ENCODE measurements at places on chromosomes 6 and 20.
A peak's percentile ranks its signal among the peaks of the same experiment; 100 is the strongest.

DNA sequence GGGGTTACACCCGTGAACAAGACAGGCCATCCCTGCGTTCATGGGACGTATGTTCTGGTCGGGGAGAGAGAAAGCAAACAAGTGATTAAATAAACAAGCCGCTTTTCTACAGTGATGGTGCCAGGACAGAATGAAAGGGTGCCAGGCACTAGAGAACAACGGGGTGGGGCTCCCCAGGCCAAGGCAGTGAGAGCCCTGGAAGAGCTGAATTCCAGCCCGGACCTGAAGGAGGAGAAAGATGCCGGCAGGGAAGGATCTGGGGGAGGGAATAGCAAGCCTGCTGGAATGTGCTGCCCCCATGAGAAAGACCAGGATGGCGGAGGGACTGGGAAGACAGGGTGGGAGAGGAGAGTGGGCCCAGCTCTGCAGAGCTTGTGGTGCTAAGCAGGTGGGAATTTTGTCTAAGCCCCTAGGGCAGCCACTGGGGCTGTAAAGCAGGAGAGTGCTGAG, 7.5 kb downstream of the SNAI1 start:
- DNase-seq, result no peak

GRCh38 chr6:151289399-151290007, 49.7 kb downstream of the AKAP12 start:
- DNase-seq, result no peak

DNA sequence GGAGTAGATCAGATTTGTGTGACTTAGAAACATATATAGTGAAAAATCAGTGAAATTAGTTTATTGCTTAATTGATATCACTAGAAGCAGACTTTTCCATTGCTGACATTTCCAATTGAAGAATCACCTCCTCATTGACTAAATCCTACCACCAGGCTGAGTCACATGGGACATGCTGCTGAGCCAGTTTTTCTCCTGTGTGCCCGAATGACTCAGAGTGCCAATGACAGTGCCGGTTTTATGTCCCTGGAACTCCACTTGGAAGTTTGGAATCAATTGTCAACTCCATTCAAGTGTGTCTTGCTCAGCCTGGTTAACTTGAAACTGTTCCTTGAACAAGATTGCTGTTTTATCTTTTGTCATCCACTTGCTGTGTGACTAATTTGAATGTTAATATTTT, 316.1 kb upstream of the PRDM1 start:
- DNase-seq, result no peak

DNA sequence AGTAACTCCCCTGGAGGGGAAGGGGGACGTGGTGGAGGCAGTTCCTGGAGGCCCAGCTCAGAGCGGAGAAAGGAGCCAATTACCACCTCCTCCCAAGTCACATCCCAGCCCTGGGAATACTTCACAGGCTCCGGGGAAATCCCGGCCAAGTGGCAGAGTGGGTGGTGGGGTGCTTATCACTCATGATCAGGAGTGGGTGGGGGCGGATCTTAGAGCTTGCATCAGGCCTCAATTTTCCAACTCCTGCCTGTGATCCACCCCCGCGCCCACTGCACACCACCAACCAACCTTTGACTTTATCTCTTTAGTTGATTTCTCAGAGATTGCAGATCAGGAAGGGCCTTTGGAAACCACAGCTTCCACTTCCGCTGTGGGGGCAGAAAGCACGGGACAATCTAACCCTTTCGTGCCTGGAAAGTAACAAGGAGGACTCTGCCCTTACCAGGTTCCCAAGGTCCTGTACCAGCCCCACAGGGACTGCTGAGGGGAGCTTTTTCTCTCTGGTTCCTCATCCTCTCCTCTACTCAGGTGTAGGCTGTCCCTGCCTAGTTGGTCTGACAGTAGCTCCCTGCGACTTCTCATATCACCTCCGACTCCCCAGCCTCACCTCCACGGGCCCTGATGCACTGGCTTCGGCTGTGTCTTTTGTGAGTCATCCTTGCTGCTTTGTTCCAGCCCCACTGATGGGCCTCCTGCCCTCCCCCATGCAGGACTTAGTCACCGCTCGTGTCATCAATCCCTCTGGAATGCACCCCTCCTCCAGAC, 24.9 kb upstream of the IER3 start:
- DNase-seq, result peak; percentile 19

DNA sequence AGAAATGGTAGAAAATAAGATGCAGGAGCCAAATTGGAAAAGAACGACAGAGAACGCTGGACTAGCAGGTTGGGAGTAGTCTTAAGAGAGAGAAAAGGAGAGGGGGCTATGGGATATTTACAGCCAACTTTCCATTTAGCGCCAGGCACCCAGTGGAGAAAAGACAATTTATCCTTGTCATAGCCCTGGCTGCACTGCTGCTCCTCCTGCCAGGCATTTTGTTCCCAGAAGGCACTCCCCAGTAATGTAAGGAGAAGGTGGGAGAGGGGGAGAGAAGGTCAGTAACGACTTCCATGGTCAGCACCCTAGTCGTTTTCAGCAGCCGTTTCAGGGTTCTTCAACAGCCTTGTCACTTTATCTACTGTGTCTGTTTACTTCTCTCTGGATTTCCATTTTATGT, 159.0 kb downstream of the TRMT11 start:
- DNase-seq, result no peak

GRCh38 chr20:56414842-56415765, 3.0 kb downstream of the CASS4 start:
- no peak for DNase-seq

DNA sequence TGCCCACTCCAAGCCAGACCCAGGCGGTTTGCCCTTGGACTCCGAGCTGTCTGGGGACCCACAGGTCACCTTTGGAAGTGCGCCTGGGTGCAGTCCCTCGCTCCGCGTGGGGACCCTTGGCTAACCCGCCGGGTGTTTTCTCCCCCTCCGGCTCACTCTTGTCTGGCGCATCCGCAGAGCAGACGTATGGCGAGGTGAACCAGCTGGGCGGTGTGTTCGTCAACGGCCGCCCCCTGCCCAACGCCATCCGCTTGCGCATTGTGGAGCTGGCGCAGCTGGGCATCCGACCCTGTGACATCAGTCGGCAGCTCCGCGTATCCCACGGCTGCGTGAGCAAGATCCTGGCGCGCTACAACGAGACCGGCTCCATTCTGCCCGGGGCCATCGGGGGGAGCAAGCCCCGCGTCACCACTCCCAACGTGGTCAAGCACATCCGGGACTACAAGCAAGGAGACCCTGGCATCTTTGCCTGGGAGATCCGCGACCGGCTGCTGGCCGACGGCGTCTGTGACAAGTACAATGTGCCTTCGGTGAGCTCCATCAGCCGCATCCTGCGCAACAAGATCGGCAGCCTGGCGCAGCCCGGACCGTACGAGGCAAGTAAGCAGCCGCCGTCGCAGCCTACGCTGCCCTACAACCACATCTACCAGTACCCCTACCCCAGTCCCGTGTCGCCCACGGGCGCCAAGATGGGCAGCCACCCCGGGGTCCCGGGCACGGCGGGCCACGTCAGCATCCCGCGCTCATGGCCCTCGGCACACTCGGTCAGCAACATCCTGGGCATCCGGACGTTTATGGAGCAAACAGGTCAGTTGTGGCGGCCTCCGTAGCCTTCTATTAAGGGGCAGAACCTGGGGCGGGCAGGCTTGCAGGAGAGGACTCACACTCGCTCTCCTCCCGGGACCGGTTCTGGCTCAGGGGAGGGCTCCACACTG, 1.1 kb downstream of the PAX1 start:
- no peak for DNase-seq

DNA sequence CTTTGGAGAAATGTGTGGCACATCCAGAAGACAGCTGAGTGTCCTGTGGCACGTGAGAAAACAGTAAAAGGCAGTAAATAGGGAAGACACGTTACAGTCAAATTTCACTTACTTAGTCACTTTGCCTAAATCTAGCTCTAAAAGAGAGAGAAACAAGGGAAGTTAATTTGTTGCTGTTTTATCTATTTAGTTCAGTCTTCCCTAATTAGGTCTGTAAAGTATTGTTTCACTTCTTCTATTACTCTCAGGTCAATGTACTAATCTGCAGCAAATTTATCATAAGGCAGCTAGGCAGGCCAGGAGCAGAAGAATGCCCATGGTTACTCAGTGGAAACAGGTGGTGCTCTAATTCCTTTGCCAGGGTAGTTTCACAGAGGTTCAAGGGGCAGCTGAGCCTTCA, 124.3 kb upstream of the CNR1 start:
- no peak for DNase-seq

DNA sequence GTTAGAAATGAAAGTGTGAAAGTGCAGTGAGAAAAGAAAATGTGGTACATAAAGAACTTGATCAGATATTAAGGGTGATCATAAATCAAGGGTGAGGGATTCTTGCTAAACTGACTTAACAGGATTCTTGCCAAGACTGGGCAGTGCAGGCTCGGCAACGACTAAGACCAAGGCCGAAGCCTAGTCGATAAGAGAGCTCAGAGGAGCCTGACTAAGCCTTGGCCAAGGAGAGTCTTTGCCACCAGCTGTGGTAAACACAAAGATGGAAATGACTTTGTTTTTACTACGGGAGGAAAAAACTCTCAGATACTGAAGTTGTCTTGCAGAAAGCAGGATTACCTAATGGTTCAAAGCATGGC, 196.6 kb downstream of the LY86 start:
- DNase-seq, result no peak

GRCh38 chr6:160203522-160203921, 55.1 kb downstream of the SLC22A2 start:
- DNase-seq, result no peak

- DNase-seq, result no peak
These were observed 54.8 kb downstream of the NFATC2 start for GRCh38 chr20:51487565-51488268.

DNA sequence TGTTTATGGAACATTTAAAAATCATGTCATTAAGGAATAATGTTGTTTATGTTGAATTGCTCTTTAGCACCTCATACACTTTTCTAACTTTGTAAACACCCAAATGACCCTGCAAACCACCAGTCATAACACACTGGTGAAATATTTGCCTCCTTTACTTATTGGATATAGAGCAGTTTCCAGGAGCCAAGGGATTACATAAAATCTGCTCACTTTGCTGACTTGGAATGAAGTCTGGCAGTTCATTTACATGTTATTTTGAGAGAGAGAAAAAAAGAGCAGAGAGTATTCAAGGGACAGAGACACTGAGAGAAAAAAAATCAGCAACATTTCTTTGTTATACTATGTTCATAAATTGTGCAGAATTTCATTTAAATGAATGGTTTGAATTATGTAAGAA, 46.6 kb upstream of the DEFB112 start:
- no peak for DNase-seq

DNA sequence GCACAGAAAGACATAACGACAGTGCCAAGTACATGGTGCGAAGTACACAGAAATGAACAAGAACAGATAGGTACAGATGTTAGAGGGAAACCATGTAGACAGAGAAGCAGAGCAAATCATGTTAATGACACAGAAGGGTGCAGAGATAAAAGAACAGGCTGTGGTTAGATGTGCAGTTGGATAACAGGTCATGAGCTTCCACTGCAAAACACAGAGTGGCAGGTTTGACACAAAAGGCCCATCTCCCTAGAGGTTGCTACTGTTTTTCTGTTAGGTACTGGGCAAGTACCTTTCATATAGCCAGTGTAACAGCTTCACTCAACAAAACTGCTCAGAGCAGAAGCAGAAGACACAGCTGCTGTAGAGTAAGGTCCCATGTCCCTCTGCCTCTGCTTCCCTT, 84.6 kb downstream of the AK9 start:
- DNase-seq, result no peak

- DNase-seq, result no peak
These were observed 55.3 kb upstream of the ADTRP start for GRCh38 chr6:11833626-11834592.

DNA sequence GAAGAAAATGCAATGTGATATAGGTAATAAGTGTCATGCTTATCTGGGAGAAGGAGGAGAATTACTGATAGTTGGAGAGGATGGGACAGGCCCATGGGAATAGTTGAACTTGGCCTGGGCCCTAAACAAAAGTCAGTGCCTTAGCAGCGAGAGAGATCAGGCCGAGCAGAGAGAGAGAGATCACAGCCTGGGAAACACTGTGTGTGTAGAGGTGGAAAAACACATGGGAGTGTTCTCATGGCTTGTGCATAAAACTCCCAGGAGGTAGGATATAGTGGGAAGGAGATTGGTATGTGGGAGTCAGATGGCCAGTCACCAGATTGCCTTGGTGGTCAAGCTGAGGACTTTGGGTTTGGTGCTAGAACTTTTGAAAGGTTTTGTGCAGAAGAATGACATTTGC, 47.6 kb downstream of the FIG4 start:
- no peak for DNase-seq

DNA sequence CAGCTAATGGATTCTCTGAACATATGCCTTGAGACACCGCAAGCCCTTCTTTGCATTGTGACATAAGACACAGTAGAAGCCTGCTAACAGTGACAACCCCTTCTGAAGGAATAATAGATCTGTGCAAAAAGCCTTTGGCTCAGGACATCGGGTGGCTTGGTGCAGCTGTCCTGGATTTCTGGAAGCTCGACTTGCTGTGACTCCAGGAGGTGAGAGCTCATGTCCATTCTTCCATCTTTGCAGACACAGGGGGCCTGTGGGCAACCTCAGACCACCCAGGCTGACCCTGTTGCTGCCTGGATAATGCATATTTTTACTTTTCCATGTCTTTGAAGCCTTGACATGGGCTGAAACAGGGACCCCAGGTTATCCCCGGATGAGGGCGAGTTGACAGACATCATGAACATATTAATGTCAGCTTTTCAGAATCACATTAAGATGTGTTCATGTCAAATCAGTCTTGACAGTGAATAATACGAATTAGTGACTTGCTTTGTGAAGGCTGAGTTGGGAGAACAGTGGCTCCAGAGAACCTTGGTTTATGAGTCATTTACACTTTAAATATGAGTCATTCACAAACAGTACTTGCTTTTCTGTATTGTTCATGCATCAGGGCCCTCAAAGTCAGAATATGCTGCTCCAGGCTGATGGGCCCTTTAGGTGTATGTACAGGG, 66.8 kb upstream of the IYD start:
- DNase-seq, result no peak

GRCh38 chr6:113907102-113907815, 50.1 kb downstream of the MARCKS start:
- DNase-seq, result no peak

DNA sequence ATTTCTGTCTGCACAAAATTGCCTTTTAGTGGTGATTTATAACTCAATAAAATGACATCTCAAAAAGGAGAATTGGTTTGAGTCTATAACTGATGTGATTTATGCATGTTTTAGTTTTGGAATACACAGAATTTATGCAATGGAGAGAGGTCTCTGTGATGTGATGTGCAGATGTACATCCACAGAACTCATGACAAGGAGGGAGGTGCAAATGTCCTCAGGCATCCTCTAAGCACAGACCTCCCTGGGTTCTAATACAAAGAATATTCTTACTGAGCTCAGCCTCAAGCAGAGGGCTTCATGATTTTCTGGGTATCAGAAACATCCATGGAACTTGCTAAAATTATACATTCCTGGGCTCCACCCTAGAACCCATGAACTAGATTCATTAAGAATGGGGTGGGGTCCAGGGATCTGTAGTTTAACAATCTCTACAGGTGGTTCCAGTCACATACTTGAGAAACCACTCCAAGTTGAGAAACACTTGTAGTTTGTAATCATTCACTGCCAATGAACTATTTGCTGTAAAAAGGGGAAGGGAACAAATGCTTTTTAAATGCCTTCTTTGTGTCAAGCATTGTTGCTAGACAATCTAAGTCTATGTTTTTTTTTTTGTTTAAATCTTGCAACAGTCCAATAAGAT, 60.2 kb upstream of the NEDD9 start:
- no peak for DNase-seq

Data from HAP-1 (cell line).